ENCODE measurements at places on chromosomes 4 and X.

DNA sequence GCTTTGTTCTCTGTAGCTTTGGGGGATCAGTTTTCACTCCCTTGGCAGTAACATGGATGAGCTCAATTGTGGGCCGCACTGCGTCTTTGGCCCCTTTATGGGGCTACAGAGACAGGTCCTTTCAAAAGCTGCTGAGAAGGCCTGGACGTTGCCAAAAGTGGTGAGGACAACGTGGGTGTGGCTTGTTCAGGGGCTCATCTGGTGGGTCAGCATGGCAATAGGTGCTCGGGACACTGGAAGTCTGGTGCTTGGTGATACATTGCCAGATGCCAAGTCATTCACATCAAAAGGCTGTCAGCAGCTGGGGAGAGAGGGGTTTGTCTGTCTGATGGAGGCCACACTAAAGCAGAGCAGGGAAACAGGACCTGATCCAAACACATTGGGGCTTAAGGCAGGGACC is 149.8 kb upstream of the EOLA2 start:
- no peak for DNase-seq

DNA sequence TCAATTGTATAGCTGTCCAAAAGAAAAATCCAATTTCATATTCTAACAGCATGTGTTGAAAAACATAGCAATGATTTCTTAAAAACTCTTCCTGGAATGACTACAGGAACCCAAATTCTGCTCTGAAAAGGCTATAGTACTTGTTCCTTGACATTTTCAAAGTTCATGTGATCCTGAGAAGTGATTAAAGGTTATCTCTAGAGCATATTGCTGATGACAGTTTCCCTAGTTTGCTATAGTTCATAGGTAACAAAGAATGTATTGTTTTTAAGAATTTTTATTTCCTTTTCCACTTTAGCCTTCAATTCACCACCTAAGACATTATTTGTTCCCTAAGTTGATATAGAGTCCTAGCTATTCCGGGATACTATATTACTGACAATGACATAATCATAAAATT is 1614.6 kb downstream of the PCDH7 start:
- no peak for DNase-seq

DNA sequence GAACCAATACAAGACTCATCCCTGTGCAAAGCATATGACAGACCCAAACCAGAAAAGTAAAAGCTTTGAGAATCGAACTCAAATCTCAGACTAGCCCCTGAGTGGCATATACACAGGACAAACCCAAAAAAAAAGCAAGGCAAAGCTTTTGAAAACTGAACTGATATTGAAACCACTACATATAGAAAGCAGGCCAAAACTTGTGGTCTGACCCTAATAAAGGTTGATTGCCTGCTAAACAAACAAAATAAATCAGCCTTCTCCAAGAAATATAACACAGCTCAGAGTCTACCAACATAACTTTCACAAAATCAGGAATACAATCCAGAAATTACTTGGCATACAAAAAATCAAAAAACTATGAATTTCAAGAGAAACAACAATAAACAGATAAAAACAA is 40.3 kb downstream of the LRBA start:
- DNase-seq: no peak

DNA sequence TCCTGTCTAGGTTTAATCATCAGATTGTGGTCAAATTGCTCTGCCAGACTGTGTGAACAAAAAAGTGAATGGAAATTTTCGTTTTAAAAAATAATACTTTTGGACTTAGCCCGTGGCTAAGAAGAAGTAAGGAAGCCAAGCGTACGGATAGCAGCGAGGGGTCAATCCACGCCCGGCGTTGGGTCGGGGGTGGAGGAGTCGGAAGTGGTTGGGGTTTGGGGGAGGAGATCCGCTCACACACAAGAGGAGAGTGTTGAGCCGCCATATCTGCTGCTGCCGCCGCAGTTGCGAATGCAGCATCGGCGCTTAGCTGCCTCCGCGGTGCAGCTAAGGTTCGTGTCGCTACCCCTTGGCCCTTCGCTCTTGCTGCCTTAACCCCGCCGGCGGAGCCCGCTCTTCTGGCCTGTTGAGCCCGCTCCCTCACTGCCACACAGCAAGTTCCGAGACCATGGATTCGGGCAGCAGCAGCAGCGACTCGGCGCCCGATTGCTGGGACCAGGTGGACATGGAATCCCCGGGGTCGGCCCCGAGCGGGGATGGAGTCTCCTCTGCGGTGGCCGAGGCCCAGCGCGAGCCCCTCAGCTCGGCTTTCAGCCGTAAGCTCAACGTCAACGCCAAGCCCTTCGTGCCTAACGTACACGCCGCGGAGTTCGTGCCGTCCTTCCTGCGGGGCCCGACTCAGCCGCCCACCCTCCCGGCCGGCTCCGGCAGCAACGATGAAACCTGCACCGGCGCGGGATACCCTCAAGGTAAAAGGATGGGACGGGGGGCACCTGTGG is at the start of gene GSPT2:
GSPT2 (plus strand) TSS at position 264 of the 779 bp plus-strand sequence; CDS start at position 449, 185 bp downstream.
- DNase-seq: peak; percentile 43

- no peak for DNase-seq
Measured at GRCh38 chrX:13837290-13837745, 20.4 kb upstream of the GPM6B start.

GRCh38 chr4:110032603-110033002 is 119.9 kb downstream of the EGF start:
- no peak for DNase-seq

GRCh38 chr4:70518716-70519115 is 347 bp downstream of the AMTN start:
- DNase-seq: no peak

- DNase-seq: no peak
Measured at GRCh38 chrX:139801397-139801813, 93.4 kb upstream of the MCF2 start.

Data from endothelial cell (in vitro differentiated cells).